ENCODE measurements at places on chromosomes 6 and 20. TPM values are rescaled to one million over a fixed set of nuclear protein-coding genes. Genes with fewer than 3 reads are reported as not detected.
A peak's percentile ranks its signal among the peaks of the same experiment; 100 is the strongest.

IMPG1 gene
- total RNA-seq: not detected

DNA sequence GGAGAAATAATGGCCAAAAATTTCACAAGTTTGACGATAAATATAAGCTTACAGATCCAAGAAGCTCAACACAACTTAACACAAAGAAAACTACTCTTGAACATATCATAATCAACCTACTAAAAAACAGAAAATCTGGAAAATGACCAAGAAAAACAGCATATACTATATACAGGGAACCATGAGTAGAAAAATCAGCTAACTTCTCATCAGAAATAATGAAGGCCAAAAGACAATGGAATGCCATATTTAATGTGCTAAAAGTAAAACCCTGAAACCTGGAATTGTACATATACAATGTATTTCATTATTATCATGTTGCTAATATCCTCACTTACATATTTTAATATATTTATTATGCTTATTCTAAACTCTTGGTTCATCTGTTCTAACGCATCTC, 25.3 kb downstream of the MAPK13 start:
- no peak for DNase-seq

DNA sequence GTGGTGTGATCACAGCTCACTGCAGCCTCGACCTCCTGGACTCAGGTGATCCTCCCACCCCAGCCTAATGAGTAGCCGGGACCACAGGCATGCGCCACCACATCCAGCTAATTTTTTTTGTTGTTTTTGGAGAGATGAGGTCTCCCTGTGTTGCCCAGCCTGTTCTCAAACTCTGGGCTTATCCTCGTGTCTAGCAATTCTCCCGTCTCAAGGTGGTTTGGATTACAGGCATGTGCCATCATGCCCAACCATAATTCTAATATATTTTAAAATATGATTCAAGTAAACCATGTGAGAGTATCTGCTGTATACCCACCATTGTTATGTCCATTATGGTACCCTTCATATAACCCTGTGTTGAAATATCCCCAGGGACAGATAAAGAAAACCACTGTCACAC, 60.3 kb upstream of the C20orf144 start:
- no peak for DNase-seq

RIPOR3 gene
- 16.1 TPM for total RNA-seq

GRCh38 chr20:46257887-46258286, 50.4 kb downstream of the CDH22 start:
- DNase-seq: no peak

GRCh38 chr6:144793744-144794143, 508.6 kb downstream of the UTRN start:
- no peak for DNase-seq

GRCh38 chr6:144435602-144436426, 150.7 kb downstream of the UTRN start:
- no peak for DNase-seq

GRCh38 chr6:208364-208763, 83.9 kb upstream of the DUSP22 start:
- no peak for DNase-seq

GRCh38 chr6:109478841-109479624, 4.0 kb downstream of the ZBTB24 start:
- no peak for DNase-seq

DNA sequence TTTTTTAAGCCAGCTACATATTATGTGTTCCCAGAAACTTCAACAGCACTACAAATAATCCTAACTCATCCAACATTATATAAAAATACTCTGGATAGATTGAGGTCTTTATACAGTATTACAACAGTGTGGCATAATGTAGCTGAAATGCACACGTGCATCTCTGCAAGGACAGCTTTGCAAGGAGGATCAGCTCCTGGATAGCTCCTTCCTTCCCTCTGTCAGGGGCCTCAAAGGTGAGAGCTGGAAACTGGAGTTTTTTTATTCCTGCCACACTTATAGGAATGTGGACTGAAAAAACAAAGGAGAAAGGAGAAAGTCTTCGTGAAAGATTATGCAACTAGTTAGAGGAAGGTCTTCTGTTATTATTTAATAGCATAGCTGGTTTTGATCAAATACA, 53.1 kb downstream of the PLG start:
- DNase-seq: no peak

DNA sequence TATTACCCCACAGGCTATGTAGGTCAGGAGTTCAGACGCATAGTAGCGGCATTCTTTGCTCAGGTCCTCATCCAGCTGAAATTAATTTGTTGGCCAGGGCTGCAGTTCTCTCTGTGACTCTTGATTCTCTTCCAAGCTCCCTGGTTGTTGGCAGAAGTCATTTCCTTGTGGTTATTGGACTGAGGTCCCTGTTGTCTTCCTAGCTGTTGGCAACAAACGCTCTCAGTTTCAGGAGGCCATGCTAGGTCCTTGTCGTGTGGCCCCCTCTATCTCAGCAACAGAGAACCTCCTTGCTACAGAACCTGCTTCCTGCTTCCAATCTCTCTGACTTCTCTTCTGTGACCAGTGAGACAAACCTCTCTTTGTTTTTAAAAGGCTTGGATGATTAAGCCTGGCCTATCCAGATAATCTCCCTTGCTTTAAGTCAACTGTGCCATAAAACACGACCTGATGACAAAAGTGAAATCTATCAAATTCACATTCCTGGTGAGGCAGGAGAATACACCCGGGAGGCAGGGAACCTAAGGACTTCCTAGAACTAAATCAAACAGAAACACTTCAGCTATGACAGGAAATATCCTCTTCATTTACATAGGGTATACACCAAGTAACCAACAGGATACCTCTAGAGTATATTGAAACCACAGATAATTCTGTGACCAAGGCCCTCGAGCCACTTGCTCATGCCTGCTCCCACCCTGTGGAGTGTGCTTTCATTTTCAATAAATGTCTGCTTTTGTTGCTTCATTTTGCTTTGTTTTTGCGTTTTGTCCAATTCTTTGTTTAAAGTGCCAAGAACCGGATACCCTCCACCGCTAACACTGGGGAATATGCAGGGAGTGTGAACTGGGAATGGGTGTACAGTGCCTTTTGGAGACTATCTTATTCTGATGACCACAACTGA, 196.0 kb downstream of the BTBD3 start:
- peak; percentile 26 for DNase-seq

DNA sequence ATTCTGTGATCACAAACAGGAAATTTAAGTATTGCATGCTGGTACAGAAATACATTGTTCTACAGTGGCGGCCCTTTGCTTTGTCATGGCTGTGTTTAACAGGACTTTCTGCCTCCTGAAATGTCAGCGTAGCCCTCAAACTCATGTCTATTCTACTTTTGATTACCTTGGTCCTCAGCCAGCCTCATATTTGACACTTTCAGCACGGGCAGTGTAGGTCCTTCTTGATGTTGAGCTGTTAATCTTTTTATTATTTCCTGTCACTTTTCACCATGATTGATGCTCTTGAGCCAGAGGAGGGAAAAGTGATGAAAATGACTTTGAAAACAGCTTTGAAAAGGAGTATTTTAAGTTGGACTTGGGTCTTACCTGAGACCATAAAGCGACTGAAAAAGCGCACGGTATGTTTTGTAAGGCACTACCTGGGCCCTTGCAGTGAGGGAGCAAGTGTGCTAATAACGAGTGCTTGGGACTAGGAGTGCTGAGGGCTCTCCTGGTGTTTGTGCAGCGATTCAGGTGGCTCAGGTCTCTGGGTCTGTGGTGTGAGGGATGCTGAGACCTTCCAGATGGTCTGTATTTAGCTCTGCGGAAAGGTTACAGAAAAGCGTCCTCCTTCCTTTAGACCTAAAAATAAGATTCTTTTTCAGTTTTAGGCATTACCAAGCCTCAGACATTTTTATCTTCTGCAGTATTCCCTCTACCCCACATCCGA, 45.2 kb upstream of the RREB1 start:
- DNase-seq: no peak

DNA sequence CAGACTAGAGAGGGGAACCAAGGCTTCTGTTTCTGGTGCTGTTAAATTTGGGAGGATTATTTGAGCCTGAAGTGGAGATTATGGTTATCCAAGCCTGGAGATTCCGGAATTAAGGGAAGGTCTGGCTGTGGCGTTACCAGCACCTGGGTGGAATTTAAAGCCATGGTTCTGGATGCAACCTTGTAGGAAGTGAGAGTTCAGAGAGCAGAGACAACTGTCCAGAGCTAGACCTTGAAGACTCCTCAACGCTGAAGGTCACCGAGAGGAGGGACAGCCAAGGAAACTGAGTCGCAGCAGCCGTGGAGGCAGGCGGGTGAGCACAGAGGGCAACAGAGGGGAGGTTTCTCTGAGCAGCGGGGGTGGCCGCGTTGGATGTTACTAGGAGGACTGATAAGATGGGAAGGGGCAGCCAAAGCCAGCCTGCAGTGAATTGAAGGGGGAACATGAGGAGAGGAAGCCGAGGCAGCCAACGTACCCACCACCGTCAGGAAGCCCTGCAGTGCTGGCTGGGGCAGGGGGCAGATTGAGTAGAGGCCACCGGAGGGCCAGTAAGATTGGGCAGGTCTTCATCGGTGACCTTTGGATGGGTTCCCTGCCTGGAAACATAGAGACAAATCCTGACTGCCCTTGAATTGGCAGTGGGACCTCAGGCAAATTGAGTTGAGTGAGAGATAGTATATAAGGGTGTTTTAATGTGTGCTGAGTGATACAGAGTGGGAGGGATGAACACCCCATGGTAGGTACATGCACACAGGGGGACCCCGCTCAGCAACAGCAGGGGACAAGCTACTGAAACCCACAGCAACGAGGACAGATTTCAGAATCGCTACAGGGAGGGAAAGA, 90.3 kb downstream of the SNX5 start:
- DNase-seq: no peak

DNA sequence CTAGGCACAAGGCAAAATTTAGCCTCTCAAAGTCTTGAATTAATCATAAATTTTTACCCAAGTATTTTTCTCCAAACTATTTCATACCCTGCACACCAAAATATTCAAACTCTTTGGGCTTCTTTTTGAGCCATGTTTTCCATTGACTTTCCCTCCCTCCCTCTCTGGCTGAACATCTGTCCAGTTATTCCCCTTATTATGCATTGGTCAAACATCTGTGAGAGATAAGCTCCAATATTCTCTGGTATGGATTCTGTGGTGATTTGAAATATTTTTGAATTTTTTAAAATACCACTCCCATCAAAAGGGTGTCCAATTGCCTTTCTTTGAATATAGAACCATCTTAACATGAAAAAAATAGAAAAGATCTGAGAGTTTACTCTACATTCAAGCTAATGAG, 244.2 kb downstream of the RFPL4B start:
- peak; percentile 56 for DNase-seq

DNA sequence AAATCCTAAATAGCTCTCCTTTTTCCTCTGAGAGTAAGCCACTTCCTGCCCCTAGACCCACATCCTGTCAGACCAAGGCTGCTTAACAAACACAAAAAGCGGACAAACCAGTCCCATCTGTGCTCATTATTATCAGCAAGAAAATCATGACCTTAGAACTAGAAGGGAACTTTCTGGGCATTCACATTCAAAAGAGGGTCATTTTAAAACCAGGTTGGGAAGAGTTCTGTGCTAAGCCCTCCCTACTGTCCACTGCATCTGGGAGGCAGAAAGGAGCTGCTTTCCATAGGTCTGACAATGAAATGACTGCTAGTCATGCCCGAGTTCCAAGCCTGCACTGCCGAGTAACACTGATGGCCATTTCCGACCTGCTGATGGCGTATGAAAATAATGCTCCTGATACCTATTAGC, 15.4 kb downstream of the EZR start:
- peak; percentile 34 for DNase-seq

Measured in skin of body (tissue), 3 donors.